Dermis microvascular lymphatic vessel endothelial cell (primary cell): ENCODE measurements at places on chromosomes 12 and 14. TPM values are rescaled to one million over a fixed set of nuclear protein-coding genes. Genes with fewer than 3 reads are reported as not detected.

CMA1 gene
- not detected in 2 replicates for total RNA-seq

ACTR10 gene
- total RNA-seq, result 24.9 and 27.7 TPM in 2 replicates

DNA sequence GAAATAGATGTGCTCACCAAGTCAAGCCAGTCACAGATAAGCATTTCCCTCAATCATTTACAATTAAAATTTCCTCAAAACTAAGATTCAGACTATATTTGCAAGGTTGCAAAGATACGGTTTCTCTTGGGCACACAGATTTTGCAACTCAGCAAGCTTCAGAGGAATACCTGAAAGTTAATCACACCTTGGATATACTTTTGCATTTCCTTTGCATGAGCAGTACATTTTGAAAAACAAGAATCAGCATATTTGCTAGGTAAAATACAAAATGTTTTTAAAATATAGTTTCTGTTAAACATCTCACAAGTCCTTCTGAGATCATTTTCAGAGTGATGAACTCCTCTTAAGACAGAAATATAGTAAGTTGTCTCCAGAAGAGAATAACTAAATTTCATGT lies 336.9 kb downstream of the DUSP6 start:
- no peak for DNase-seq

- no peak for DNase-seq
Measured at GRCh38 chr12:81492131-81492720, 266.9 kb downstream of the PPFIA2 start.

DNA sequence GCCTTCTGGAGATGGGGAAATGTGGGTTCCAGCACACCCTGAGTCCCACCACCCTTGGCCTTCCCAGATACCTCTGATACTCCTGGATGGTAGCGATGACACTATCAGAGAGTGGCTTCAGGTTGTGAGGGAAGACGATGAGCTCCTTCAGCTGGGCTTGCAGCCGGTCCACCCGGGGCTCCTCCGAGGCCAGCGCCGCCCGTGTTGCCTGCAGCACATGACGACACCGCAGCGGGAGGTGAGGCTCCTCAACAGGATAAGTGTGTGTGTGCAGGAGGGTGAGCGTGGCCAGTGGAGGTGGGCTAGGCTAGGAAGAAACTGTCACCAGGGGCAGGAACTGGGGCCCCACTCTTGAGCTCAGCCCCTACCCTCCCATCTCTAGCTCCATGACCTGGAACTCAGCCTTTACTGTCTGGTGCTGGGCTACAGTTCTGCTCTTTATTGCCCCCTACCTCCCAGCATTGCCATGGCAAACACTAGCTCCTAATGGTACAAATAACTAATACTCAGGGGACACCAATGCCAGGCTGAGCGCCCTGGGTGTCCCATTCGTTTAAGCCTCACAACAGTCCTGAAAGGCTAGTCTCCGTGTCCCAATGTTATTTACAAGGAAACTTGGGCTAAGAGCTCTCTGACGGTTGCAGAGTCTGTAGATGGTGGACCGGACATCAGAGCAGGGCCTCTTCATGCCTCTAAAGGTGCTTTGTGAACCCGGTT lies 64.1 kb downstream of the SYNE3 start:
- peak; percentile 33 for DNase-seq

DNA sequence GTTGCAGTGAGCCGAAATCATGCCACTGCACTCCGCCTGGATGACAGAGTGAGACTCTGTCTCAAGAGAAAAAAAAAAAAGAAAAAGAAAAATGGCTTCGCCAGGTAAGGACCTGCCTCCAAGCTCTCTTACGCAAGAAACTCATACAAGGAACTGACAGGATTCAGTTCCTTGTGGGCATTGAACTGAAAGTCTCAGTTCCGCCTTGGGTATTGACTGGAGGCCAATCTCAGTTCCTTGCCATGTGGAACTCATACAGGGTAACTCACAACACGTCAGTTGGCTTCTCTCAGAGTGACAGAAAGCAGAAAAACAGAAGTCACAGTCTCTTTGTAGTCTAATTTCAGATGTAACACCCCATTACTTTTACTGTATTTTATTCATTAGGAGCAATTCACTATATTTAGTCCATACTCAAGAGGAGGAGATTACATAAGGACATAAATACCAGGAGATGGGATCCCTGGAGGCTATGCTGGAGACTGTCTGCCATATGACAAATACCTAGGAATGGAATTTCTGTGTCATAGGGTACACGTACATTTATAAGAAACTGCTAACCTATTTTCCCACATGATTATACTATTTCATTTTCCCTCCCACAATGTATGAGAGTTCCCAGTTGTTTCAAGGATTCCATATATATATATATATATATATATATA lies 11.4 kb upstream of the NOPCHAP1 start:
- DNase-seq, result no peak

MYO1A gene
- under 0.01 and 0.13 TPM in 2 replicates for total RNA-seq

INF2 gene
- total RNA-seq, result 25.3 and 36.9 TPM in 2 replicates

GRCh38 chr12:125544960-125545359 lies 479.7 kb downstream of the AACS start:
- DNase-seq, result no peak

- DNase-seq, result no peak
Measured at GRCh38 chr14:63650256-63650952, 8.7 kb upstream of the WDR89 start.

DNA sequence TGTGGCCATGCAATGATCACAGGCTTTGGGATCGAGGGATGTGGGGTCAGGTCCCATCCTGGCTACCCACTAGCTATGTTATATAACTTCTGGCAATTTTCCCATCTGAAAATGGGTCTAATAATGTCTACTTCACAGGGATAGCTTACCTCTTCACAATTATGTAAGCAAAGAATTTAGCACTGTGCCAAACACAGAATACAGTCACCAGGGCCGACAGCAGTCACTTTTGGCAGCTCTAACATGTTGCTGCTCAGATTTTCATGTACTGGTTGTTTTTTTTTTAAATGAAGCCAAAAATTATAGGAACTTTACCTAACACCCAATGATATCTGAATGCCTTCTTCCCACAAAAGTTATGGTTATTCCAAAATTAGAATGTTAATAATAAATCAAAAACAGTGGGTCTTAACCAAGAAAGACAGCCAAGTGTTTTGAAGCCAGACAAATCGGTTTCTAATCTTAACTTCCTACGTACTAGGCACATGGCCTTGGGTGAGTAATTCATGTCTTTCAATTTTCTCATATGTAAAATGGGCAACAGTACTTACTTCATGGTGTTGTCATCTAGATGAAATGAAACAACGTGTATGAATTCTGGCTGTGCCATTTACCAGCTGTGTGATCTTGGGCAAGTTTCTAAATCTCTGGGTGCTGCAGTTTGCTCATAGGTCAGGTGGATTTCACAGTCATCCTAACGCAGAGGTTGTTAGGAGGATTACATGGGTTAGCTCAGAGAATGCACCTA lies 13.0 kb upstream of the PCED1B start:
- DNase-seq, result no peak

RPS6KA5 gene
- total RNA-seq, result 1.2 and 2.8 TPM in 2 replicates

WNT5B gene
- total RNA-seq, result 0.13 and 0.51 TPM in 2 replicates

- peak; percentile 30 for DNase-seq
Measured at GRCh38 chr12:39441963-39442830, 723 bp downstream of the KIF21A start.
